OCI-LY7 (cell line): ENCODE measurements at places on chromosomes 5 and 9. TPM values are rescaled to one million over a fixed set of nuclear protein-coding genes. Genes with fewer than 3 reads are reported as not detected.

- no peak for DNase-seq
These were observed 124.0 kb upstream of the PJA2 start for GRCh38 chr5:109533751-109534272.

GRCh38 chr9:130940693-130941576 is 1.9 kb upstream of the FIBCD1 start:
- peak; percentile 65 for DNase-seq

DNA sequence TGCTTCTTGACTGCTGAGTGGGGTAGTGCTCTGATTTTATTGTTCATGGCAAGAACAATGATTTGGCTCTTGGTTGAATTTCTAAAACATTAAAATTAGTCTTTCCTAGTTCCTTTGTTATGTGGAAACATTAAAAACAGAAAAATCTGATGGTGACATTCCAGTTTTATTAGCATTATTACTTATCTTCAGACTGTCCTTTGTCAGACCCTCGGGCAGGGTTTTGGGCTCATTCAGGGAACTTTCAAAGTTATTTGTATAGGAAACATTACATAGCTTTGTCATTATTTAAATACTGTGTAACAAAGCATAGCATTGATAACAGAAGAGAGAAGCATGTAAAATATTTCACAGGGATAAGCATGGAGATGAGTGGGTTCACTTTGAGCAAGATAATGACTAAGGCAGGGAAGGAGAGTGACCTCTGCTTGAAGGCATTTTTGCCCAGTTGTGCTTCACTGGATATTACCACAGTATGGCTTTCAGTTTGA is 119.9 kb downstream of the KDM4C start:
- no peak for DNase-seq

- DNase-seq, result no peak
These were observed 146.7 kb downstream of the CARTPT start for GRCh38 chr5:71865665-71866320.

GRCh38 chr9:126516936-126517832 is 96.5 kb upstream of the LMX1B start:
- DNase-seq, result peak; percentile 24

- DNase-seq, result no peak
These were observed 61.4 kb upstream of the ANKH start for GRCh38 chr5:14932902-14933469.

DNA sequence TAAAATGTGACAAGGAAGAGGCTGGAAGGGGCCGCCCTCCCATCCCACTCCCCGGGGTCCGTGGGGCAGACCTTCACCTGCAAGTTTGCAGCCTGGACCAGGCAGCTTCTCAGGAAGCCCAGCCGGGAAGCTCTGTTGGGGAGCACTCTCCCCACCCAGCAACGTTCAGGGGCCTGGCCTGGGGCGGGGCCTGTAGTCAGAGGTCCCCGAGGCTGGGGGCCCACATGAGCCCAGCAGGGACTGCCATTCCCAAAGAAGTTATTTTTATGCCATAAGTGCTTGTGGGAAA is 32.7 kb upstream of the NOTCH1 start:
- DNase-seq, result no peak

NR2F1-AS1 gene
- total RNA-seq, result not detected in 2 replicates

GRCh38 chr5:161342886-161343285 is 203.6 kb downstream of the GABRB2 start:
- no peak for DNase-seq

NHP2 gene
- total RNA-seq, result 183 and 216 TPM in 2 replicates

DNA sequence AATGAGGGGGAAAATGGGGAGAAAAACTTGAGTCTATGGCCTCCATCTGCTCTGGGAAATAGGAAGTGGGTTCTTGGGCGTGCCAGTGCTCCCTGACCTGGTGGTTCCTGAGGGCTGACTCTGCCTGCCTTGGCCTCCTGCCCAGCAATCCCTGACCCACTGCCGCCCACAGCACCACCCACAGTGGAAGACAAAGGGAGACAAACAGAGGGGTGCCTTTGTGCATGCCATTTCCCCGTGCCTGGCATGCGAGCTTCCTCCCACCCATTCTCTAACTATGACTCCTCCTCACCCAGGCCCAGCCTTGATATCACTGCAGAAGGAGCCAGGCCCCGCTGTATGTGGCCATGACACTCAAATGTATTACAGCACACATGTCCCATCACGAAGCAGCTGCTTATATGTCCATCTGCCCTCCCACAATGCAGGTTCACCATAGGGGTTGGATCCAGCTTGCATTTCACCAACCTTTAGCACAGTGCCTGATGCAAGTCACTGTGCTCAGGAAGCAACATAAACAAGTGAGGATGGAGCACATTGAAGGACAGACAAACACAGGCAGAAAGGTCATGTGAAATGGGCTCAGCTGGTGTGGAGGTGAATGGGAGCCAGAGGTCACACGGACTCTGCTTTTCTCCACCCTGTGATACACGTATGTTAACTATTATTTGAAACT is 84.4 kb downstream of the ADRB2 start:
- no peak for DNase-seq

DNA sequence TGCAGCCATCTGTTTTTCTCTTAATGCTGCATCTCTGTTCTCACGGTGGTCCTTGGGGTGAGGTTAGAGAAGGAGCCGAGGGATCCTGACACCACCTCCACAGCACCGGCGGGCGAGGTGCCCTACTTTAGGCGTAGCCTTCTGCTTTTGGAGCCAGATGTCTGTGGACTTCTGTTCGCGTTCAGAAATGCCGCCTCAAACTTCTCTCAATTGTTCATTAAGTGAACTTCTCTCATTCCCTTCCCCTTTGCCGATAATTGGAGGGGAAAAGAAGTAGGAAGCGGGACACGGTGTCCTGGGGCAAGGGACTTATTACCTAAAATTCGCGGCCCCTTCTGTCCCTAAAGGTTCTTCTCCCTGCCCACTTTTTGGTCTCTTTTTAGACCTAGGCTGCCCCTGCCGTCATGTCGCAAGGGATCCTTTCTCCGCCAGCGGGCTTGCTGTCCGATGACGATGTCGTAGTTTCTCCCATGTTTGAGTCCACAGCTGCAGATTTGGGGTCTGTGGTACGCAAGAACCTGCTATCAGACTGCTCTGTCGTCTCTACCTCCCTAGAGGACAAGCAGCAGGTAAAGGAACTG is 455 bp downstream of the KIF20A start:
- peak; percentile 44 for DNase-seq

GRCh38 chr5:169097374-169098326 is 203.3 kb downstream of the SLIT3 start:
- no peak for DNase-seq

- no peak for DNase-seq
These were observed 6.6 kb downstream of the PTGES2 start for GRCh38 chr9:128120741-128121465.

SGCD gene
- total RNA-seq, result not detected in 2 replicates

DNA sequence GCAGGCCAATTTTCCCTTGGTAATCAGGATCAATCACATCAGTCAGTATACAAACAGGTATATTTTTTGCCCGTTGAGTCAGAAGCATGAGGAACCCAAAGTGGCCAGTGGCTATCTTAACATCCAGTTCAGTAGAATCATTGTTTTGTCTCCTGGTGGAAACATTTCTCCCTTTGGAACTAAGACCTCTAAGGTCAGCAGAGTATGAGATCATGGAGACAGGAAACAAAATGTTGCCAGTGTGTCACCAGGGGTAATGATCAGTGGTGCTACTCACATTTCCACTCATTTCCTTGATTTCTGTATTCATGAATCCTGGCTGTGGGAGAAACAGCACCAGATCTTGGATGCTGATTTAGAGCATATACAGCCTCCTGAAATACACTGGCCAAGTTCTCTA is 553.0 kb downstream of the CSNK1G3 start:
- DNase-seq, result no peak

- no peak for DNase-seq
These were observed 11.8 kb downstream of the PHF19 start for GRCh38 chr9:120865176-120865575.

CNTFR gene
- total RNA-seq, result not detected in 2 replicates
